ENCODE measurements at places on chromosomes 12 and 14. TPM values are rescaled to one million over a fixed set of nuclear protein-coding genes. Genes with fewer than 3 reads are reported as not detected.

The PFKM gene
- total RNA-seq = 55.2 TPM

The SLC2A14 gene
- total RNA-seq = 0.17 TPM

The SOAT2 gene
- 1.5 TPM for total RNA-seq

The GAS2L3 gene
- total RNA-seq = 0.86 TPM

The TEX52 gene
- not detected for total RNA-seq

The ANKRD13A gene
- 30.4 TPM for total RNA-seq

The DMAC2L gene
- 13.9 TPM for total RNA-seq

The SENP1 gene
- 48.3 TPM for total RNA-seq

Measured in activated CD8-positive, alpha-beta memory T cell treated with anti-CD3 and anti-CD28 coated beads for 36 hours (primary cell).